Cardiac fibroblast (primary cell): ENCODE measurements at places on chromosomes 16 and 17.

GRCh38 chr17:74945543-74945942, 9.8 kb downstream of the OTOP3 start:
- no peak for DNase-seq

GRCh38 chr17:59330053-59330942, 1.2 kb upstream of the YPEL2 start:
- no peak for DNase-seq

GRCh38 chr17:73759734-73760438, 115.6 kb upstream of the SDK2 start:
- no peak for DNase-seq

DNA sequence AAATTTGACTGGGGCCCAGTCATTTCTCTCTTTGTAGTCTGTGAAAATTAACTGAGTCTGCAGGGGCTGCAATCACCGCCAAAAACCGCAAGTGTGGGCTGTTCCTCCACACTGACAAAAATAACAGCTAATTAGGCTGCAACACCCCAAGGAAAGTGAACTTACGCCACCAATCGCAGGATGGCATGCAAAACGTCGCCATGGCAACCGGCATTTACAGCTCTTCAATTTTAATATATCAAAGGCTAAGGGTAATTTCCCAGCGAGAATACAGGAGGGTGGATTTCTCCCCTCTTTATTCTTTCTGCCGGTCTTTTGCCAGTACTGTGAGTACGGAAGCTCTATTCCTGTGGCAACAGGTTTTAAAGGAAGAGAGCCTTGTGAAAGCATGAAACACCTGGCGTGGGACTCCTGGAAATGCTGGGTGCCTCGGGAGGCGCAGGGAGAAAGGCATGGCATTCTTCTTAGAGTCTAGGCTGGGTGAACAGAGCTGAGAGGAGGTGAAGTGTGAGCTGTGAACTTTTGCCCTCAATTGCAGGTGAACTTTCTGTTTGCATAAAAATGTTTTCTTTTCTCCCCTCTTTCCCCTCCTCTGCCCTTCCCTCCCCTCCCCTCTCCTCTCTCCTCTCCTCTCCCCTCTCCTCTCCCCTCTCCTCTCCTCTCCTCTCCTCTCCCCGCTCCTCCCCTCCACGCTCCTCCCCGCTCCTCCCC, 399.7 kb downstream of the XYLT1 start:
- DNase-seq: no peak

DNA sequence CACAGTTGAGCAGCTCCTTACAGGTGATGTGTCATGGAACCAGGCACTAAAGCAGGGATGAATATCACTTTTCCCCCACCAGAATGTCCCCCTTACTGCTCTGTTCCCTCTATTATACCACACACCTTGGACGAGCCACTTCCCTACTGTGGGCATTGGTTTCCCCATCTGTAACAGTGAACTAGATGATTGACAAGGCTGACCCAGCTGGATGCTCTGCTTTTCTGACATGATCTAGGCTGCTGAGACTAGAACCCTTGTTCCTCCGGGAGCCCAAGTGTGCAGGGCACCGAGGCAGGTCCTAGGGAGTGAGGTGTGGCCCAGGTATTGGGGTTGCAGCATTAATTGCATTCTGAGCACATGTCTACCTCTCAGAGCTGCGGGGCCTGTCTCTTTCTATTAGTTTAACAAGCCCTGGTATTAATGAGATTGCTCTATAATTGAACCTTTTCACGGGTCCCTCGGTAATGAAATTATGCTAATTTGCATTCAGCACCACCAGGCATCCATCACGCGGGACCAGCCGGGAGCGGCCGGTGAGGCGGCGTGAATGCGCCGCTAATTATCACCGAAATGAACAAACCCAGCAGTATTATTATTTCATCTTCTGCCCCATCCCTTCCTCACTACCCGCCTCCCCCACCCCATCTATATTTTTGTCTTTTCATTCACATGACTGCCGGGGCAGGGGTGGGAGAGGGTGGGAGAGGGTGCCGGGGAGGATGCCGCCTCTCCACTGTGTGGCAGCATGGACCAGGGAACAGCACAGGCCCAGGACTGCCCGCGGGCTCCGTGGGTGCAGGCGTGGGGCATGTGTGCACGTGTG, 121.1 kb downstream of the CYLD start:
- DNase-seq: no peak

GRCh38 chr17:68505951-68506350, 6.3 kb upstream of the PRKAR1A start:
- no peak for DNase-seq

DNA sequence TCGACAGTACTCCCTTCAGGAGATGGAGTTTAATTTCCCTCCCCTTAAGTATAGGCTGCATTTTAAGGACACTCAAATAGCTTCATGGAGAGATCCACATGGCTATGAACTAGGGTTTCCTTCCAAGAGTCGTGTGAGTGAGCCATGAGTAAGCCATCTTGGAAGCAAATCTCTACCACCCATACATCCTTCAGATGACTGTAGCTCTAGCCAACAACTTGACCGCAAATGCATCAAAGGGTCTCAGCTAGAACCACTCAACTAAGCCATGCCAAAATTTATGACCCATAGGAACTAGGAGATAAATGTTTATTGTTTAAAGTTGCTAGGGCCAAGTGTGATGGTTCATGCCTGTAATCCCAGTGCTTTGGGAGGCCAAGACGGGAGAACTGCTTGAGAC, 43.4 kb downstream of the METTL16 start:
- DNase-seq: peak; percentile 81

DNA sequence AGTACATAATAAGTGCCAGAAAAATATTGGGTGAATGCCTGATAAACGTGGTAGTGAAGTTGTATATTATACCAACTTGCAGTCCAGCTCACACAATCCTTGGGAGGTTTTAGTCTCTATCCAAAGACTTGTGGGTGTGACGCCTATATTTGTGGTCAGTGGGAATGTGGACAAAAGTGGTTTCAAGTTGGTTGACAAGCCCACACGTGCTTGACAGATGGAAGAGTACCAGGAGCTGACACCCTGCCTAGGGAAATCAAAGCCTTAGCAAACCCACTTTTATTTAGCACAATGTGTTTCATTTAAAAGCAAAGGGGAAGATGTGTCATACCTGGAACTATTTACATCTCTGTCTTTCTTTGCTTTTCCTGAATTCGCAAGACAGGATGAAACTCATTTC, 79.0 kb downstream of the CA10 start:
- no peak for DNase-seq

GRCh38 chr17:44959821-44960531, 8.1 kb downstream of the C1QL1 start:
- no peak for DNase-seq

DNA sequence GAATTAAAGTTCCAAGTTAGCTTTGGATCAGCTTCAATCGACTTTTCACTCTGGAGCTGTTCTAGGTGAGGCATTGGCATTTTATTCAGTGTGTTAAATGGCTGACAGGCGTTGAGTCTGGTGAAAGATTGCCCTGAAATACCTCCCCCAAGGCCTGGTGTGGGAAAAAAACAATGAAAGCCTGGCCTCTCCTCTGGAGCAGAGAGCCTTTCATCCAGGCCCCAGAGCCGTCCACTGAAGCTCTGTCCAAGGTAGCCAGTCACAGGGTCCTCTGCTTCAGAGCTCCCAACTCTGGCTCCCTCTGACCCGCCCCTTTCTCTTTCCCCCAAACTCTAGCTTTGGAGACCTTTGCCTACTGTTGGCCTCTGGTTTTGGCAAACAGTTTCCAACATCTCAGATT, 123.6 kb upstream of the CRHR1 start:
- DNase-seq: no peak

- peak; percentile 31 for DNase-seq
Observed at GRCh38 chr17:3602499-3602898, 6.7 kb downstream of the TRPV1 start.

- DNase-seq: no peak
Observed at GRCh38 chr17:48549281-48549630, 4.3 kb upstream of the HOXB2 start.

DNA sequence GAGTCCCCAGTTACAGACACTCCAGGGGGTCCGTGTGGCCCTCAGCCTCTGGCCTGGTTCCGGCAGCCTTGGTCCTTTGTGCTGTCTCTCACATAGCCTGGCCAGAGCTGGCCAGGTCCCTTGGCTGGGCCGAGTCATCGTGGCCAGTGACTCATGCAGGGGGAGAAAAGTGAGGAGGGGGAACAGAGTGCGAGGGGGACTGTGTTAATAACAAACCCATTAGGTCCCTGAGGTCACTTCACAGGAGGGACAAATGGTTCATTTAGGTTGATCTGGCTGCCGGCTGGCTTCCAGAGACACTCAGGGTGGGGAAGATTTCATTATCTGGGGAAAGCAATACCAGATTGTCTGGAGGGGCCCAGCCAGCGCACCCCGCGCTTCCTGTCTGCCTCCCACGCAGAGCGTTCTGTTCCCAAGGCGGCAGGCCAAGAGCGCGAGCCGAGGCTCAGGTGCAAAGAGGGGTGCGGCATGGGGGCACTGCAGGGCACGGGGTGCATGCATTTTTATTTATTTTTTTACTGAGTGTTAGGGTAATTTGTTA, 223.1 kb downstream of the SEC14L1 start:
- peak; percentile 50 for DNase-seq

GRCh38 chr16:81681311-81681710, 97.8 kb upstream of the PLCG2 start:
- no peak for DNase-seq

GRCh38 chr16:11049396-11050059, 105.2 kb downstream of the CLEC16A start:
- DNase-seq: peak; percentile 29

- no peak for DNase-seq
Observed at GRCh38 chr17:17822616-17823015, 14.2 kb downstream of the SREBF1 start.

GRCh38 chr16:24635900-24636610, 93.4 kb upstream of the TNRC6A start:
- peak; percentile 95 for DNase-seq

DNA sequence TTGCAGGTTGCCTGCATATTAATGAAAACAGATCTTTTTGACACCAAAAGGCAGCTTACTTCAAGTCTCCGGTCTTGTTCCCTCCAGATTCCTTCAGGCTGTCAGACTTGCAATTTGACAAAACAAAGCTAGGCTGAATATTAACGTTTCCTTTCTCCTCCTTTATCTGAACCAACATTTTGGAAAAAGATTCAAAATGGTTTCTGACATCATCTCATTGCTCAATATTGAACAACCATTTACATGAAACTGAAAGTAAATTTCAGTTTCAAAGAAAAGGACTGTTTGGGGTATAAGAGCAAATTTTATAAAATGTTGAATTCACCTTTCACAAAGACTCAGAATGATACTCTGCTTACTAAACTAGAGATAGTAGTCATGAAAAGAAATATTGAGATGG, 521.8 kb downstream of the KCNJ2 start:
- DNase-seq: no peak

GRCh38 chr16:46649588-46650253, 28.5 kb upstream of the SHCBP1 start:
- DNase-seq: peak; percentile 71

DNA sequence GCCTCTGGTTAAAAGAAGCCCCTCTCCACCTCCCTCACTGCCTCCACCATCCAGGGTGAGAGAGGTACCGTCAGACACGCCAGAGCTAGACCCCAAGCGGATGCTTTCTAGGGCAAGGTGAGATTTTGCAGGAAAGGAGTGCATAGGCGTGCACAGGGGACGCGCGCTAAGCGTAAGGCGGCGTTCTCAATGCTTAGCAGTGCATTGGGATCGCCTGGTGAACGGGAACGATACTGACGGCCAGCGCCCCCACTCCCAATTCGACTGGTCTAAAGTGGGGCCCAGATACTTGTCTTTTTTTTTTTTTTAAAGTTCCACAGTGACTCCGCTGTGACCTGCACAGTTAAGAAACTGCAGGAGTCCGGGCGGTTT, 57.9 kb upstream of the CREBBP start:
- DNase-seq: no peak

DNA sequence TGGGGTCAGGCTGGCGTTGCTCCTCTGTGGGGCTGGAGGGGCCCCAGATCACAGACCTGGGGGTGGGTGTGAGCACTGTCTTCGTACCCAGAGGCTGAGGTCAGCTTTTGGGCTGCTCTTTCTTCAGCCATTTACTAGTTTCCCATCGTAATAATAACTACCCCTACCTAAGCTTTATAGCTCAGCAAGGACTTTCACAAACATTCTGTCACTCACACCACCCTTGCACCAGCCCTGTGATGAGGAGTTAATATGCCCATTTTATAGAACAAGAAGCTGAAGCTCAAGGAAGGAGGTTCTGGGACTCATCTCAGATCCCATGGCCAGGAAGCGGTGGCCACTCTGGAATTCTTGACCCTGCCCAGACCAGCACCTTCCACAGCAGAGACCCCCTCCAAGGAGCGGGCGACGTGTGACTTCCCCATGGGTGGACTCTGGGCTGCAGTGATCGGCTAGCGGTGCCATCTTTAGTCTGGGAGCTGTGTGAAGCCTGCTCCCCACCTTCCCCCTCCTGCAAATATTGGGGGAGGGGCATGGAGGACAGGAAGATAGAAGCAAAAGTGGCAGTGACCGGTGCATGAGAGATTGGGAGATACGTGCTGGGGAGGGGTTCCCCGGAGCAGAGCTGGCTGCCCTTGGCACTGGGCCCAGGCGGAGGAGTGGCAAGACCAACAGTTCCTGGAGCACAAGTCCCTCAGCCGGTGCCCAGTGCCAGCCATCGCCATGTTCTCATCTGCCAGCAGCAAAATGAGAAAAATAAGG, 81.8 kb upstream of the TOB1 start:
- DNase-seq: no peak

DNA sequence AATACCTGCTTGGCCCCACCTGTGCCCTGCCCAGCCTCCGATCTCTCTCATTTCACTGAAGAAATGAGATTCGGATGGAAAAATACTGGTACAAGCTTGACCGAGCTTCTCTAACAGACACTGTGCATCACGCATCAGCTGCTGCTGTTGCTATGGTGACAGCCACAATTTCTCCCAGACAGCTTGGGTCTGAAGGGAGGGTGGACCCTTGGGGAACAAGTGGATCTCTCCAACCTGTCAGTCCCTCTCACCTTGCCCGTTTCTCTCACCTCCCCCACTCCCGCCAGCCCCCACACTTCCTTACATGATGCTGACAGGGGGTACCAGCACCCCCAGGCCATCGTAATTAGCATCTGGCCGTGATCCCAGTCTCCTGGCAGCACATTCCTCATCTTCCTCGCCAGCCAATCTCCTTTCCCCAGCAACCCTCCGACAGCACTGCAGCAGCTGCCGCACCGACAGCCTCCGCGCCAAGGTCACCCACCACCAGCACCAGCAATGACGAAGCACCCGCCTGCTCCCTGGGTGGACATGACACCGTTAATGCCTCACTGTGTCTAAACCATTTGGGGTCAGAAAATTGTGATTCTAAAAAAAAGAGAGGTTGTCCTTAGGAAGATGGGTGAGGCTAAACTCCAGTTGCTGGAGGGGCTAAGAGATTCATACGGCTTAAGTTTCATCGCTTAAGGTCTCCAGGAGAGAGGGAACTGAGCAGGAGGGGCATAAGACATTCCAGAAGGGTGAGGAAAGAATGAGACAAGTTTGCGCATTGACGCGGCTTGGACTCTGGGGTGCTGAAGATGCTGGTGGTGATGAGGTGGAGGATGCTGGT, 58.6 kb upstream of the TNRC6A start:
- peak; percentile 82 for DNase-seq

- no peak for DNase-seq
Observed at GRCh38 chr16:30398661-30399434, 3.6 kb downstream of the ZNF48 start.
